ENCODE measurements at places on chromosomes 2 and 18.

DNA sequence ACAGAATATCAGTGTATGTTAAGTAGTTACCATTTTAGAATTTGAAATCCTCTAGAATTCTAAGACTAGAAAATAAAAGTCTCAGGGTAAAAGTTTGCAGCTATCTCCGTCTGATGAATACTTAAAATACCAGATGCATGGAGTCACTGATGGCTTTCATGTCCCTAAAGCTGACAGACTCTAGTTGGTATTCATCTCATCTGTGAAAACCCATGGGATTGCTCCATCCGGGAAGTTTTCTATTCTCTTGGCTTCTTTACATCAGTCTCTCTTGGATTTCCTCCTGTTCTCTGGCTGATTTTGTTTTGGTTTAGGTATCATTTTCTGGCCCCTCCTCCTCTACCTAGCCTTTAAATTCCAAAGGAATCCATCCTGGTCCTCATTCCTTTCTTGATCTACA lies 465.6 kb upstream of the POU3F3 start:
- DNase-seq = no peak

DNA sequence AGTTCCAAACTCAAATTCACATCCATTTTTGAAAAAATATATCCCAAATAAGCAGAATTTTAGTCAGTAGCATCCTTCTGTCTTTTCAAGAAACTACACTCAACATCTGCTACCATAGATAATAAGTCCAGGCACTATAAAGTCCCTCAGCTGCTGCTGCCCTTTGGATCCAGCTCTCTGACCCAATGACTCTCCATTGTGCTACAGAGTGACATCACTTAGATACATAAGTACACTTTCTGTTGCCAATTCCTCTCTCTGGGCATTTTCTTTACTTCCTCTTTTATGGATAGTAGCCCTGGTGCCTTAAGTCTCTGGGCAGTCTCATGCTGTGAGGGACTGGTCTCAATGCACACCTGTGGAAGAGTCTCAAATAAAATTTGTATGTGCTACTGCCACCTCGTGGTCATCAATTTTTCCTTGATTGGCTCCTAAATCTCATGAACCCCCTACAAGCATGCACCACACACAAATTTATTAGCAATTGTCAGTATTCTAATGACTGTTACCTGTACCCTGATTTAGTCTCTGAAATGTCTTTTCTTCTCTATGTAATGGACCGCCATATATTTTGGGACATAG lies 219.2 kb downstream of the LRP1B start:
- no peak for DNase-seq

DNA sequence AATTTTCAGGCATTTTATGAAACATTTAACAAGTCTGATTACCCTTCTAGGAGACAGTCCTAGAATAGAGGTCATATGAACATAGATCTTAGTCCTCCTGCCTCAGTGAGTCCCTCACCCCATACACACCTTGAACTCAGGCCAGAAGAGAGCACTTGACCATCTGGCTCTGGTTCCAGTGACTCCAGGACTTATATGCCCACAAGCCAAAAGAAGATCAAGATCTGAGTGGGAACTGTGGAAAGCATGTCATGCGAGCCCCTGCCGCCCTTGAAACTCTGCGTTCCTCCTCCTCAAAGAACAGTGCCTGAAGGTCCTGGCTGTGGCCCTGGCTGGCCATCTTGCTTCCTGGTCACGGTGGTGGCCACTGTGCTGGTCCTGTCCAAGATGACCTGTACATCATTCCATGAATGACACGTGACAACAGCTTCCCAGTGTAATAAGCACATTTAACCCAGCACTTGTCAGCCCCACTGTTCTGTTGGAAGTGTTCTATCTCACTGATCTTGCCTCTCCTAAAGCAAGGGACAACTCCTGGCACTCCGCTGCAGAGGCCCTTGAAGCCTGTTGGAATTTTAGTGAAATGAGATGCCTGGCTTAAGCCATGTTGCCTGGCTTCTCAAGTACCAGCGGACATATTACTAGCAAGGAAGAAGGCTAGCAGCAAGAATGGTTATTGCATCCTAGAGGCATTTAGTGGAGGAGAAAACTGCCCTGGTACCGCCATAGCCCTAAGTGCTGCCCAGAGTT lies 17.6 kb downstream of the TTC32 start:
- no peak for DNase-seq

DNA sequence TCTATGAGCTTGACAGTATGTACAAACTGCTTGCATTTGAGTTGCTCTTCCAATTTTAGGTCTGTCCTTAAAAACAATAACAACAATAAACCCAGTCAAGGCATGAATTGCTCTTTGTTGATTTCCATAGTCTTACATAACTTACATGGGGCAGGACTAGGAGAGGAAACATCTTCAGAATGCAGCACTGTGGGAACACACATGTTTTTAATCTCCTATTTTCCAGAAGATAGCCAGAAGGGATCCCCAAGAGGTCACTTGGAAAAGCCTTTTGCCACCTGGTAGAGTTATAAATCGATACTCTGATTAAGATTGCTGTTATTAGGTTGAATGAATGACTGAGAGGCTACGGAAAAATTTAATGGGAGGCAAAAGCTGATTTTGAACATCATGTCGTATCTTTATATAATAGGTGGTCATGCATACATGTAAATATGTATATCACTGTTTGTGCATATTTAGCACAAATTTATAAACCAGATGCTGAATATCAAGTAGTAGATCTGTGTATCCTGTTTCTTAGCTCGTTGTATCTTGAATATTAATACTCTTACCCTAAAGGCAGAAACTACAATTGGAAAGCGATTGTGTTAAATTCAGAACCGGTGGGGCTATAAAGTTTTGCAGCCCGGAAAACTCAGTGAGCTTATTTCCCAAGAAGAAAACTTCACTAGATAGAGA lies 479.4 kb upstream of the TCF4 start:
- DNase-seq = no peak

- no peak for DNase-seq
These were observed at the start of gene GRB14 for GRCh38 chr2:164620873-164621763. Gene GRB14, minus strand, starts transcription at chr2:164621482. Its CDS starts 173 bp downstream, at chr2:164621309.
